ENCODE measurements at places on chromosomes 2 and 18.

DNA sequence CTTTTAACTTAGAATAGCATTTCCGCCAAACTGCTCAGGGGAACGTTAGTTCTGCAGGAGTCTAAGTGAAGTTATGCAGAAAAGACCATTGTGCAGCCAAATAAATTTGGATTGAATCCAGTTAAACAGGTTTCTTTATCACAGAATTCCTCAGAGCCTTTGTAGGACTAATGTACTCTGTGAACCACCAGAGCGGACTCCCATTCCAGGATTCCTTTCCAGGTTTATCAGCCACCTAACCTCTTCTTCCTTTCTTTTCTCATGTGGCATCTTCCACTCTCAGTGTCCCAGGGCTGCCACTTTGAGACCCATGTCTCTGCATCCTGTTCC, 350.4 kb downstream of the TSN start:
- DNase-seq = no peak

- no peak for DNase-seq
These were observed 40.2 kb upstream of the LRRC30 start for GRCh38 chr18:7190547-7191156.

DNA sequence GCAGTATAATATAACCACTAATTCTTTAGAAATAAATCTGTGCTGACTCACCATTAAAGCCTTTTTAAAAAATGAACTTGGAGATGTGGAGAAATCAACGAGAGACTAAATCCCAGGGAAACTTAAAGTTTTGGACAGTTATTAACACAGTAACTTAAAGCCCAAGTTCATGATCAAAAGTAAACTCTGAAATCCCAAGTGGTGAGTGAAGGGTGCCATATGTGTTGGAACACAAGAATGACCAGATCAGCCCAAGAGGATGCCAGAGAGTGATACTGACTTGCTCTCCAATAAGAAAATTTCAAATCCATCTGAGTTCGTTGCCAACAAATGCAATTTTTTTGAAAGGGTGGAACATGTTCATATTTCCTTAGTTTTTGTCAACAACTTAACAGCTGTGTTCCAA, 838.1 kb upstream of the ACVR2A start:
- DNase-seq = no peak

- no peak for DNase-seq
These were observed 46.7 kb downstream of the FAM161A start for GRCh38 chr2:61807036-61807757.

- peak; percentile 84 for DNase-seq
These were observed at the start of gene RNF144A for GRCh38 chr2:6917071-6917760. Gene RNF144A (plus strand): TSS chr2:6917412. CDS start chr2:6996927, 79,515 bp downstream.

DNA sequence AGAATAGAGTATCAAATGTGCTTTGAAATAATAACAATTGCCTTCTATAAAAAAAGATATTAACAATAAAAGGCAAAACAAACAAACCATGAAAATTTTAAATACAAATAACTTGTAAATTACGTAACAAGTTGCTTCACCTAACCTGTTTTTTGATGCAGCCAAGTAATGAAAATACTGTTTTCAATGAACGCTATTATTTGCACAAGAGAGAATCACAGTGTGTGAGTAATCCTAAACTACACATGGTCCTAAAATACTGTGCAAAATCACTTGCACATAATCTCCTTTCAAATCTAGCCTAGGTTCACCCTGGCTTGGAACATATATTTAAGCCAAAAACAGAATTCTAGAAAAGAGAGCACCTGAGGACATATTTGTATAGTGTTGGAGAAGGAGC, 98.9 kb downstream of the CCDC148 start:
- DNase-seq = no peak

- no peak for DNase-seq
These were observed 97.2 kb downstream of the RTN4 start for GRCh38 chr2:54952978-54953456.

- DNase-seq = no peak
These were observed 316.9 kb downstream of the CDH2 start for GRCh38 chr18:27860011-27860410.

DNA sequence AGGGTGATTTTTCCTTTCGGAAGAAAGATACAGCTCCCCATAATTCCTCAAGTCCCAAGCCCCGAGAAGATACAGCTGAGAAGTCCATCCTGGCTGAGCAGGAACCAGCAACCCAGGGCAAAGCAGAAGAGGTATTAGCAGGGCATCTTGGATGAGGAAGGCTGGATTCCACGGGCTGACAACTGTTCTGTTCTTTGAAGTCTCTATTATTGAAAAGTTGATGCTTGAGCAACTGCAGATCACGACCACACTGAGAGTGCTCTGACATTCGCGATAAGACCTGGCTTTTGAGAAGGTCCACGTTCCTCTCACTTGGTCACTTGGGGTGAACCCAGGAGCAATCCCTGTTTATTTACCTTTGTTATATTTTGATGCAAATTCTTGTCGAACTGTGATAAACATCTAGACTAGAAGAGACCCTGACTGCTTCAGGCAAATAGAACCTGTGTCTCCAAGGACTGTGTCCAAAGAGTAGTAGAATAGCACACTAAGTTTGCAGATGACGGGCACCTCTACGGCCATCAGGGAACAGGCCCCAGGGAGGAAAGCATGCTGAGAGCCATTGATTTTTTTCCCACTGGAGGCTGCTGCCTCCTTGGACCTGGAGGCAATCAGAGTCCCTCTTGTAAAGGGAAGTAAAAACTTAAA, 133.1 kb downstream of the ARL4C start:
- DNase-seq = no peak

DNA sequence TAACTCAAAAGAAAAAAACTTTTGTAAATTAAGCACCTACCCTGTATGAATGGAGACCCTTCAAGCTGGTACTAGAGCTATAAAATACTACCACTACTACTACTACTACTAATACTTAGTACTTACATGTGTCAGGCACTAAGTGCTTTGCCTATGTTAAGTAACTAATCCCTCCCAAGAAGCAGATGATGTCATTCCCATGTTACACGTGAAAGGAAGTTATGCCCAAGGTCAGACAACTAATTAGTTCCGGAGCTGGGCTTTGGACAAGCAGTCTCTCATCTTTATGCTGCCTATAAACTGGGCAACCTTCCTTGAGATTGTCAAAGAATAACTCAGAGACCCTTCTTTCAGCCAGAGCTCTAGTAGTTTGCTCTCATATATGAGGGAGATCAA, 13.9 kb upstream of the ATP6V1B1 start:
- DNase-seq = no peak

DNA sequence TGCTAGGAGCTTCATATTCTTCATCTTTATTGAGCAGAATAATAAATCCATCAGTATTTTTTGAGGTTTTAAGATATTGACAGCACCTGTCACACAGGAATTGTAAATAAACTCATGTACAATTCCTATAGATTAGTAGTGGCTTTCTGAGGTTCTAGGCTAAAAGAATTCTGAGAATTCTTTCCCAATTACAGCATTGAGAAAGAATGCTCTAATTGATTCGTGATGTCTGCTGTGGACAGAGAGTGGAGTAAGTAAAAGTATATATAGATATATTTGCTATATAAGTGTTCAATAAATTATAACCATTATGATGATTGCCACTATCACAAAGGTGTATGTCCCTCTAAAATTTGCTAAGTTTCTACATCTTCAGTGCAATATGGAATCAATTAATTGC, 186.5 kb upstream of the NRP2 start:
- no peak for DNase-seq

GRCh38 chr18:37701967-37702366, 136.4 kb upstream of the CELF4 start:
- DNase-seq = no peak

DNA sequence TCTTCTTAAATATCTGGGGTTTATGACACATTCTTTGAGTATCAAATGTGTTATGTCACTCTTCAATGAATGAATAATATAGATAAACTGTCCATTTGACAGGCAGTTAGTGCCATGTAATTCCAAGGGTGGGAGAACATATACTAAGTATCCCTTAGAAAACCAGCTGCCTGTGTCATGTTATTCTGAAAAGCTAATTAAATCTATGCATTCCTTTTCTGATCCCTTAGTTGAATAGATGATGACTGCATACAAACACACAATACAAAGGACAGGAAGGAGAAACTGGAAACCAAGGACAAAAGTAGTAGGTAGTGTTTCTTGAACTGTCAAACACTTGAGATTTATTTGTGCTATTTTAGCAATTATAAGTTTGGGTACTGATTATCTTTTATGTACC, 8.3 kb downstream of the ARHGAP28 start:
- DNase-seq = no peak

DNA sequence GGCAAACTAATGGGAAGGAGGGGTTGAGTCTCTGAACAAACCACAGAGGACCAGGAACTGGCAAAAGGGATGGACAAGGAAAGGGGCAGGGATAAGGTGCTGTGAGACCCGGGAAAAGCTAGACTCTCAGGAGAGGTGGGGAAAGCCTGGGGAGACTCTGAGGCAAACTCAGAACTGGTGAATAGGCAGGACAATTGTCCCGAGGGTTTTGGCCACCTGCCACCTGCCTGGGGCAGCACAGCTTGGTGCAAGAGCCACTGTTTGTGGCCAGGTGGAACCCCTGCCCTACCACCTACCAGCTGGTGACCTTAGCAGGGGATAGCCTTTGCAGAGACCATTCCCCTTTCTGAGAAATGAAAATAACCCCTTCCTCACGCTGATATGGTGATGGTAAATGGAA, 129.4 kb upstream of the ASB18 start:
- no peak for DNase-seq

DNA sequence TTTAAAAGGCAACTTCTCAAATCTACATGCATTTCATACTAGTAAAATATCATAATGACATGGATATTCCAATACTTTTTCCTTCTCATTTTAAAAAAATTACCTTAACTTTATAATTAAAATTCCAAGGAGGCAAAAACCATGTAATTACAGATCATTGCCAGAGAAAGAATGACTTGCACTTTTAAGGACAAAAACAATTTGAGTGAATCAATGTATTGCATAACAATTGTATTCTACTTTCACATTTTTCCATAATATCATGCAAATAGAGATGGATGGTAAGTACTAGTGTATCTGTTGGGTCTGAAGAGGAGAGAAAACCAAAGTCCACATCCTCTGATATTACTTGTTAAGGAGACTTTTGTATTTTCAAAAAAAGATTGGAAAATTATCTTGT, 89.5 kb upstream of the NCK2 start:
- DNase-seq = no peak

GRCh38 chr18:35572644-35573043, 8.9 kb upstream of the GALNT1 start:
- DNase-seq = no peak

DNA sequence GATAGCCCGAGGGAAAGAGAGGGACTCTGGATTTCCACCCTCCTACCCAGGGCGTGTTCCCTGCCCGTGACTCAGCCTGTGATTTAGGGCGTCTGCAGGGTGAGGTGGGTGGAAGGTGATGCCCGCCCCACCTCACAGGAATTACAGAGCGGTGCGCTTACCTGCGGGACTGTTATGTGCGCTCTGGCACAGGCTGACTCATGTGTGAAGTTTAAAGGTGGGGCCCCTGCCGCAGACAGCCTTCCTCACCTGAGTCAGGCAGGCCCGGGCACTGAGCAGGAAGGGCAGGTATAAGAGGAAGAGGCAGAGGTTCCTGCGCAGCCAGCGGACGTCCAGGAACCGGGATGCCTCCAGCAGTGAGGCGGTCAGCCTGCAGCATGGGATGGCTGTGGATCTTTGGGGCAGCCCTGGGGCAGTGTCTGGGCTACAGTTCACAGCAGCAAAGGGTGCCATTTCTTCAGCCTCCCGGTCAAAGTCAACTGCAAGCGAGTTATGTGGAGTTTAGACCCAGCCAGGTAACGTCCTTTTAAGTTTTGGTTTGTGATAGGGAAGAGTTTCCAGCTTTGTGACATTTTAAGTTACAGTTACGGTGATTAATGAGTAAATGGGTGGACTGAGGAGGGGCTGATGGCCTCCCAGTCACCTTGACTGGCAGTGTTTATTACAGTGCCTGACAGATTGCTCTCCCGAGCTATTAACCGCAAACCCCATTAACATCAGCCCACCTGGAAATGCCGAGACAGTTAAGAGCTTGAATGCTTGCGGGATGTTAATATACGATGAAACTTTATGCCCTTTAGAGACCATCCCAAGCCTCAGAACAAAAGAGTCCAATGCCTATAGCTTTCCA, 141.6 kb upstream of the TTC39C start:
- no peak for DNase-seq

- no peak for DNase-seq
These were observed 258.2 kb downstream of the LTBP1 start for GRCh38 chr2:33204945-33205344.

- DNase-seq = no peak
These were observed 57.8 kb upstream of the ANKRD44 start for GRCh38 chr2:197368412-197368811.

DNA sequence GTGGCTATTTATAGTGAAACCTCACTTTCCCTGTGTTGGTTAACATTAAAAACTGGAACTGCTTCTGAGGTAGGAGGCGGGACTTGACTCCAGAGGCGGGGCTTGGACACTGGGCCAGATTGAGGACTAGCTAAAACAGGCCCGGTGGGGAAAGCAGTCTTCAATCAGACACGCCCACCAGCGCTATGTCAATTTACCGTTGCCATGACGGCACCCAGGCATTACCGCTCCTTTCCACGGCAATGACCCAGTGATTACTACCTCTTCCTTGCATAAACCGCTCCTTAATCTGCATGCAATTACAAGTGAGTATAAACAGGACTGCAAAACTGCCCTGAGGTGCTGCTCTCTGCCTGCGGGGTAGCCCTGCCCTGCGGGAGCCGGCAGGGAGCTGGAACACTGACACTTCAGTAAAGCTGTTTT, 35.3 kb downstream of the LRRFIP1 start:
- peak; percentile 75 for DNase-seq

- DNase-seq = no peak
These were observed 91.5 kb downstream of the PID1 start for GRCh38 chr2:229179628-229180027.

- no peak for DNase-seq
These were observed 12.3 kb downstream of the SNED1 start for GRCh38 chr2:241010531-241011295.

GRCh38 chr18:44724105-44724778, 43.6 kb downstream of the SETBP1 start:
- no peak for DNase-seq

DNA sequence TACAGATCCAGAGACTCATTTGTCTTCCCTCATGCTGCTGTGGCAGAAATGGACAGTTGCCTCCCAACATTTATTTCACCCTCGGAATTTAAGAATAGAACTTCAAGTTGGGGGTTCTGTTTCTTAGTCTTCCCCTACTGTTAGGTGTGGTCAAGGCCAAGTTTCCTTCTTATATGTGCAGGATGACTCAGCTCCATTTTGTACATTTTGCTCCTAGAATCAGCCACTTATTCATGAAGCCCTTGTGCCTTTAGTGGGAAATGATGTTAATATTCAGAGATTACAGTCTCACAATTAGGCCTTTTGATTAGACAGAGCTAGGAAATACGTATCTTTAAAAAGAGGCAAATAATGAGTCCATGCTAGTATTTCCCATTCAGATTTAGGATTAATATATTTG, 46.2 kb upstream of the ELOA2 start:
- no peak for DNase-seq

Data from liver (tissue), 10 donors.